ENCODE measurements at places on chromosomes 11 and 22.

DNA sequence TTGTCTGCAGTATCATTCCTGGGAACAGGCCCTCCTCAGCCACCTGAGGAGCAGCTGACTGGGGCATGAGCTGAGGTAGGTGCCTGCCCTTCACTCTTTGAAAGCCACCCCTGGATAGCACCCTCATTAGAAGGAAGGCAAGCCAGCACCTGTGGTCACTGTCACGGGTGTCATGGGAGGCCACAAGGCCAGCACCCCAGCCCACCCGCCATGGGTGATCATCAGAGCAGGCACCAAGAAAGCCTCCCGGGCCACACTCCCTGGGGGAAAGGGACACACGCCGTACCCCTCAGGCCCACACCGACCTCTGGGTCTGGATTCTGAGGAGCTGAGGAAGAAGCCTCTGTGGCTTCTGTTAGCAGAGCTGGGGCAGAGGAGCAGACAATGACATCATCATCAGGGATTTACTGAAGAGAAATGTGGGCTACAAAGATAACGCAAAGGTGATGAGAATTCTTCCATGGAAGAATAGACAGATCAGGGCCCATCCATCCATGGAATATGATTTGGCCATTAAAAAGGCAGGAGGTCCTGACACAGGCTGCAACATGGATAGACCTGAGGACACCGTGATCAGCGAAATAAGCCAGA, 16.7 kb upstream of the NAP1L4 start:
- peak; percentile 60 for DNase-seq

- DNase-seq, result peak; percentile 43
Measured at GRCh38 chr11:63951779-63952536, 13.2 kb downstream of the NAA40 start.

GRCh38 chr22:48566741-48567140, 1260.9 kb downstream of the BRD1 start:
- no peak for DNase-seq

DNA sequence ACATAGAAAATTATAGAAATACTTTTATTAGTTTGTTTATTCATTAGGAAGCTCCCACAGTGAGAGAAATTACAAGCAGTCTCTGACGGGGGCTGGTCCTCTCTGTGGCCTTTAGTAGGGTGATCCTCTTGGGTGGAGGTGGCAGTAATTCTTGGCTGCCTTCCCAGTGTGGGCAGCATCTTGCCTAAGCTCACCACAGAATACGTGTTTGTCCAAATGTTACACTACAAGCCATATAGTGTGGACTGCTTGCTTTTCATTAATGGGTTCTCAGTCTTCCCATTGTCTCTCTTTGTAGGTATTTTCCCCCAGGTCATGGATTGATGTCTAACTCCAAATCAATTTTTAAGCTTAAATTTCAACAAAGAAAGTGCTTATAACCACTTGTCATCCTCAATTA, 43.3 kb downstream of the ENDOD1 start:
- no peak for DNase-seq

DNA sequence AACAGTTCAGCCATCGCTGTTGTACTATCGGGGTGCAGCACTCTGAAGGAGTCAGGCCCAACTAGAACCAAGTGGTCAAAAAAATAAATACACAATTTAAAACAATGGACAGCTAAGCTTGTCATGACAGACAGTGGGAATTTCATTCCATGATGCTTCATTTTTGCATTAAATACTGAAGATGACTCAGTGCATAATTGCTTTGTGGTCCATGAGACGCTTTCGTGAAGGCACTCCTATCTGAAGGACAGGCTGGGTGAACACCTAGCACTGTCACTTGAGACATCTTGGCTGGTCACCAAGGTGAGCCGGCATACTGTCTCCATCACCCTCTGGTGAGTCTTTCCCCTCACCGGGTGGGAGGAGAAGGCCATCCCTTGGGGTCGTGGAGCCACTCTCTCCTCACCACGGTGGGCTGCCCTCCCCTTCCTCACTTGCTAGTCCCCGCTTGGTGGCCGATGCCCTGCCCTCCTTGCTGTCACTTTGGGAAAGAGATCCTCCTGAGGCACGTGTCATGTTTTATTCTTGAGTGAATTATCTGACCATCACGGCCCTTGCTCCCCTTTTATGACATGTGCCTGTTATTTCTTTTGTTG, 4.9 kb upstream of the TESMIN start:
- no peak for DNase-seq

GRCh38 chr11:82811369-82811768, 77.7 kb upstream of the FAM181B start:
- no peak for DNase-seq

- no peak for DNase-seq
Measured at GRCh38 chr11:101456812-101457211, 127.0 kb downstream of the TRPC6 start.

- DNase-seq, result no peak
Measured at GRCh38 chr11:71284525-71285092, 32.2 kb upstream of the SHANK2 start.

DNA sequence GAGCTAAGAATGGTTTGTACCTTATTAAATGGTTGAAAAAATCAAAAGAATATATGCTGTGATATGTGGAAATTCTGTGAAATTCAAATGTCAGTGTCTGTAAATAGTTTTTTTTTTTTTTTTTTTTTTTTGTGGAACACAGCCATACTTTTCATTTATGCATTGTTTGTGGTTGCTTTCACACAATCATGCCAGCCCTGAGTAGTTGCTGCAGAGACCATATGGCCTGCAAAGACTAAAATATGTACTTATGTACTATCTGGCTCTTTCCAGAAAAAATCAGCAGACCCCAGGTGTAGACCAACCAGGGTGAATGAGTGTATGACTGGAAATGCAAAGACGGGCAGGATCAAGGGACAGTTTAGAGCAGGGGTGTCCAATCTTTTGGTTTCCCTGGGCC, 98.3 kb downstream of the PTPRJ start:
- no peak for DNase-seq

- DNase-seq, result peak; percentile 65
Measured at GRCh38 chr11:119608781-119609180, 120.2 kb downstream of the NECTIN1 start.

- DNase-seq, result no peak
Measured at GRCh38 chr11:35748644-35749043, 86.1 kb downstream of the TRIM44 start.

GRCh38 chr11:30116512-30116911, 99.7 kb upstream of the KCNA4 start:
- no peak for DNase-seq

DNA sequence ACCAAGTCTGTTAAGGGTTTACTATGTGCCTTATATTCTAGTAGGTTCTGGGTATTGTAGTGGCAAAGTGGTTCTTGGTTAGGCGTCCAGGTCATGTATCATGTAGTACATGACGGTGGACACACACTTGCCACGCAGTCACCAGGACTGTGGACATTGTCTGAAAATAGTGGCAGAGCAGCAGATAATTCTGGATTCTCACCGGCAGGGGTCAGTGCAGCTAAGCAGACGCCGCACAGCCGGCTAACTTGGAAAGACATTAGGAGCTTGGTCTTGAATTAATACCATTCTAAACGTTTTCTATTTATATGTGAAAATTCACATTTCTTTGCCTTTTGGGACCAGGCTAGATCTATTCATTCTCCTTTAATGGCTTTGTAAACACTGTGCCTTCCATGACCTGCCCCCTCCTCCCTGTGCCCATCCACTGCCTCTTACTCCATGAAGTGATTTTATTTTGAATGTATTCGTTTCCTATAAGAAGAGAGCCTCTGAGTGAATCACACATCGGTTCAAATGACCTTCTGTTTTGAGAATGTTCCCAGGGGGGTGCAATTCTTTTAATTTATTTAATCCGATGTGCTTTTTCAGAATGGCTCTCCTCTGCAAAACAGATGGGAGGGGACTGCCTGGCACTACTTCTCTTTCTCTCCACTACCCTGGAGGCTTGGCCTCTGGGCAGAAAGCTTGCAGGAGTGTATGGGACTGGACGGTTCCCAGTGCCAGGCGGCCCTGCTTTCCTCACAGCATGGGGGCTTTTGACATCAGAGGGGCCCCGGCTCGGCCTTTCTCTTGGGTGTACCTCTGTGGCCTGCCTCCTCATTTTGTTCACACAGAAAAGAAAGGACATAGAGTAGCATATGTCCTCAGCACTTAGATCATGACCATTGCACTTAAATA, 378.0 kb downstream of the NTM start:
- peak; percentile 65 for DNase-seq

DNA sequence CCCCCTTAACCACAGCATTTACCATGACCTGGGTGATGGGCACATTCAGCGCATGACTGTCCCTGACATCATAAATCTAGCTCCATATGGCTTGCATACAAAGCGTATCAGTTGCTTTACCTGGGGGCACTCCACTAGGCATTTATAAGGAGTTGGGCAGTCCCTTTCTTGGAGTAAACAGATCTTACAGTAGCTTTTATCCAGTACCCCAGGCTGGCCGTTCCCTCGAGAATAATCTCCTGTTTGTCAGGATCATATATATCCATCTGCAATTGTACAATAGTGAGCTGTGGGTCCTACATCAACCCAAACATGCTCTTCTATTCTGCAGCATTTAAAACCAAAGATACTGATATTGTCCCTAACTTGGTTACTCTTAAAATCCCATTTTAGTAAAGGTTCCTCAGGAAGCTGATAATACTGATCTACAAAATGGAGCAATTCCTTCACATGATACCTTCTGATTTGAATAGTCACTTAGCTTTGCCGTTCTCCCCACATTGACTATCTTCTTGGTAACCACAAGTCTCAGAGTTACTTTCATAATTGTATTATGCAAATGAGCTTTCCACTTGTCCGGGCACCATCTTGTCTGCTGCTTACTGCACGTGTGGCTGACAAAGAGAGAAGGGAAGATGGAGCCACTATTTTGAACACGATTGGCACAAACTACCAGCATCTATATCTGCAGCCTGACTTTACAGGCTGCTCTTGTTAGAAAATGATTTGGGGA, 205.0 kb downstream of the CWF19L2 start:
- DNase-seq, result no peak

GRCh38 chr11:93100211-93100610, 97.6 kb downstream of the SLC36A4 start:
- DNase-seq, result peak; percentile 72

DNA sequence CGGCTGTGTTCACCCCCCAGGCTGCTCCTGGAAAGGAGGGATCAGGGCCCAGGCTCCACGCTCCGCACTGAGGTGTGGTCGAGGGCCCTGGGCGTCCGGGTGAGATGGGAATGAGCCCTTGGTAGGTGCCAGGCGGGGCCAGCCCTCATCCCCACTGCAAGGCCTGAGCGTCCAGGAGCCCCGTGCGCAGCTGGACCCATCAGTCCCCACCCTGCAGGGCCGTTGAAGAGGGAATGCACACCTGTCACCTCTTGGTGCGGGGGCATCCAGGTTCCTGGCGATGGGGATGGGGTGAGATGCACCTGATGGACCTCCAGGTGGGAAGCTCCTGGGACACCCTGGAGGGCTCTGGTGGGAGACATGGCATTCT, 72.2 kb downstream of the KCNQ1 start:
- peak; percentile 58 for DNase-seq

- DNase-seq, result no peak
Measured at GRCh38 chr22:17842386-17842785, 68.1 kb upstream of the BID start.

DNA sequence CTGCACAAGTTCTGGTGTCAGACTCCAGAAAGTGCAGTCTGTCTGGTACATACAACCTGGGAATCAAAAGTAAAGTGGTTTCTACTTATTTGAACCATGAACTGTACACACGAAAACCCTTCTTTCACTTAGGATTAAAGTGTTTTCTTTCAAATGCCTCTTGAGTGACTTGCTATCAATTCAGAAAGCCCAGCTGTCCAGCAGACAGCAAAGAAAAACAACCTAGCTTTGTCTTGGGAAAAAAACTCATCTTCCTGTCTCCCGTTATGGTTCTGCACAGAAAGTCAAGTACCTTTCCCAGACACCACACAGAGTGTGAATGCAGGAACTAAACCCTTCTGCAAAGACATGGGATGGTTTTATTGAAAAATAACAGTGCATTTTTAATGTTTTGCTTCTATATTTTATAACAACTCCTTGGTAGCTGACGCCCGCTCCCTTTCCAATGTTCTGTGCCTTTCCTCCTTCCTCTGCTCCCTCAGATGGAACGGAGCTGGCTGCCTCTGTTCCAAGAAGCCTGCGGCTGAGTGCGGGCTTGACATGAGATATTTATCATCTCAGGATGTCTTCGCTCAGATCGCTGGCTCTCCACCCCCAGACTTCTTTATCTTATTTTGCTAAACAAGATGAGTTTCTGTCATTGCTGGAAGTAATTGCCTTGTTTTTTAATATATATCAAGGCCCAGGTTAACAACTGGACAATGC, 322.3 kb upstream of the B3GAT1 start:
- DNase-seq, result no peak

DNA sequence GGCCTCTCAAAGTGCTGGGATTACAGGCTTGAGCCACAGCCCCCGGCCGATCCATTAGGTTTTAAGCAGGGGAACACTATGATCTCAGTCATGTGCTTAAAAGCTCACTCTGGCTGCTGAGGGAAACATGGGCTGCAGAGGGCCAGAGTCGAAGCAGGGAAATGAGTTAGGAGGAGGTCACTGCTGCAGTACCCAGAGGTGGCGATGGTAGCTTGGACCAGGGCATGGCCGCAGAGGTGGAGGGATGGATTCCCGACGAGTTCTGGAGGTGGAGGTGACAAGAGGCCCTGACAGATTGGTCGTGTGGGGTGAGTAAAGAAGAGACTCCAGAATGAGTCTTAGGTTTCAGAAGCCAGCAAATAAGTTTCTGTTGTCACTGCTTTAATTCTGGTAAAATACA, 54.4 kb upstream of the INCENP start:
- DNase-seq, result no peak

DNA sequence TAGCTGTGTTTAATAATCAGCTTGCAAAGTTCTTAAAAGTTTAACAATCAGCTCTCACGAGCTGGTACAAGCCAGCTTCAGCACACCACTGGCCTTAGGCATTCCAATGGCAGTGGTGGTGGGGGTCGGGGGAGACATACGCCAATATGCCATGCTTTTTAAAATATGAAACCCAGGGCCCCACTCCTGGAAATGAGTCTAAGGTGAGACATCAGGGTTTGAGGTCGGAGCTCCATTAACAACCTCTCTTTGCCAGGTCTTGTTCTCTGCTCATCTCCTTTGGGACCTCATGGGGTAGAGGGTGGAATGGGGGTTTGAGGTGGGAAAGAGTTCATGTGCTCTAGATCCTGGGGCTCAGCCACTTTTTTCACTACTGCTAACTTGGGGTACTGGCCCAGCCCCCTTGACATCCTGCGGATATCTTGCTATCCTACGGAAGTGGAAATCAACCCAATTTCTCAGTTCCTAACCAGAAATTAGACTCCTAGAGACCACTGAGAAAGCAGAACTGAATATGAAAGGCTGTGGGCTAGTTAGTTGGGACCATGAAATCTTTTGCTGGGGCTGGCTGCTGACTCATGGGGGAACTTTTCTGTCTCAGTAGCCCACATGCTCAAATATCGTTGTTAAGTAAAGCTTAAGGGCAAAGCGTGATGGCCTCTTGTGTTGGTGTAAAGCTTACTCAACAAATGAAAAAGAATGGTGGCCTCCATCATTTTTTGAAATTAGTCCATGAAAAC, 90.1 kb downstream of the PDHX start:
- no peak for DNase-seq

DNA sequence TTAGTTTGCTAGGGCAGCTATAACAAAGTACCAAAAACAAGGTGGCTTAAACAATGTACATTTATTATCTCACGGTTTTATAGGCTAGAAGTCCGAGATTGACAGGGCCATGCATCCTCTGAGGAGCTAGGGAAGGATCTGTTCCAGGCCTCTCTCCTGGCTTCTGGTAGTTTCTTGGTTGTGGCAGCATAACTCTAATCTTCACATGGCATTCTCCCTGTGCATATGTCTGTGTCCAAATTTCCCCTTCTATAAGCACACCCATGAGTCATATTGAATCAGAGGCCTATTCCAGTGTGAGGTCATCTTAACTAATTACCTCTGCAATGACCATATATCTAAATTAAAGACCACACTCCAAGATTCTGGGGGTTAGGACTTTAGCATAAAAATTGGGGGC, 31.3 kb upstream of the MMP13 start:
- no peak for DNase-seq

Measured in osteoblast (primary cell).